ENCODE measurements at places on chromosomes 3 and 15.

- no peak for DNase-seq
Measured at GRCh38 chr3:150889106-150889505, 16.1 kb downstream of the MINDY4B start.

DNA sequence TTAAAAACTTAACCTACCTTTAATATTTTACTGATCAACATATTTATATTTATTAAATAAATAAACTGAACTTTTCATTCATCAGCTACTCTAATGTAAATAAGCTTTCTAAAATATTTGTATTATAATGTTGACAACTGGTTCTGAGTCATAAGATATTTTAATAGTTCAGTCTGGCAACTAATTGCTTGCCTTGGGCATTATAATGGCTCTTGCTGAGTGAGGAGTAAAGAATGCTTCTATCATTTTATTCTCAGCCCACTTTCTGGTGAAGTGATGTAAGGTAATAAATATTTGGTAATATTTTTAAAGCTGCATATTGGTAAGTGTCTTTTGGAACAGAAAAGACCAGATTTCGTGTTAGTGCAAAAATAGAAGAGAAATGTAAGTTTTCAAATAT, 81.5 kb downstream of the DIPK2A start:
- peak; percentile 62 for DNase-seq

DNA sequence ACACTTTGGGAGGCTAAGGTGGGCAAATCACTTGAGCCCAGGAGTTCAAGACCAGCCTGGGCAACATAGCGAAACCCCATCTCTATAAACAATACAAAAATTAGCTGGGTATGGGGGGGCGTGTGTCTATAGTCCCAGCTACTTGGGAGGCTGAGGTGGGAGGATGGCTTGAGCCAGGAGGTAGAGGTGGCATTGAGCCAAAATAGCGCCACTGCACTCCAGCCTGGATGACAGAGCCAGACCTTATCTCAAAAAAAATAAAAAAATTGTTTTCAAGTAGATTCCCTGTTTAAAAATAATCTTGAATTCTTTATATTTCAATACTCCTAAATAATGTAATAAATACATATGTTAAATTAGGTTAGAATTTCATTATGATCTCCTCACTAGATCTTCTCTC, 9.8 kb downstream of the HMCES start:
- no peak for DNase-seq

DNA sequence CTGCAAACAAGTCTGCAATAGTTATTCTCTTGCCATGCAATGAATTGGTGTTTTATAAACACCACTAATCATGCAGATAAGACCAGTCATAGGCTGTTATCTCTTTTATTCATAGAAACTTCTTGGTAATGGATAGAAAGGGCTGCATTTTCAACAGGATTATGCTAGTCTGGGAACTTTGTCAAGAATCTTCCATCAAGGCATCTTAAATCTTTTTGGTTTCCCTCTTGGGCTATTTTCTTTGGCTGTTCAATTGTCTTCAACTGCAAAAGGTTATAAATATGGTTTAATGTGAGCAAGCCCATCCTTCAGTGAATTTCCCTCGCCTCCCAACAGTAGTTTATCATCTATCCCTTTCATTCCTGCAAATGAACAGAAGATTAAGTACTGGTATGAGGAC, 59.0 kb upstream of the MINAR1 start:
- DNase-seq, result no peak

- DNase-seq, result no peak
Measured at GRCh38 chr15:47184003-47184907, 533.0 kb upstream of the SEMA6D start.

- DNase-seq, result no peak
Measured at GRCh38 chr3:186902154-186902553, 28.2 kb upstream of the ST6GAL1 start.

GRCh38 chr3:143358155-143358792, 238.7 kb downstream of the CHST2 start:
- DNase-seq, result no peak

- DNase-seq, result no peak
Measured at GRCh38 chr3:122295266-122296062, 29.6 kb upstream of the CSTA start.

DNA sequence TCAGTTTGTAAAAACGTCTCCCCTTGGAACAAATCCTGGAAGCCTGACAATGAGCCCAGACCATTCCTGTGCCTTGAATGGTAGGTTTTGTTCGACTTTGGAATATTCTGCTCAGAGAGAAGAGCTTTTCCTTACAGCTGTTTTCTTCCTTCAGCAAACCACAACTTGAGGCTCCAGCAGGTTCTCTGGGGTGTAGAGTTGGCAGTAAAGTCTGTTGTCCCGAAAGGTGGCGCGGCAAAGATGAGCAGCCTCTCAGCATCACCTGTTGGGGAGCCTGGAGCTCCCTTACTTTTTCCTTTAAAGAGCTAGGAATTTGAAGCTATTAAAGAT, 65.4 kb downstream of the BOC start:
- no peak for DNase-seq

- no peak for DNase-seq
Measured at GRCh38 chr3:101200461-101200860, 119.9 kb downstream of the IMPG2 start.

- DNase-seq, result no peak
Measured at GRCh38 chr15:82952158-82953081, at the start of gene HOMER2. HOMER2 (minus strand) TSS chr15:82952720; CDS start chr15:82952535, 185 bp downstream.

GRCh38 chr3:13414040-13414729, 5.9 kb downstream of the NUP210 start:
- no peak for DNase-seq

- DNase-seq, result no peak
Measured at GRCh38 chr15:81265256-81265943, 58.5 kb downstream of the STARD5 start.

- DNase-seq, result no peak
Measured at GRCh38 chr15:50055332-50055731, 63.7 kb downstream of the ATP8B4 start.

DNA sequence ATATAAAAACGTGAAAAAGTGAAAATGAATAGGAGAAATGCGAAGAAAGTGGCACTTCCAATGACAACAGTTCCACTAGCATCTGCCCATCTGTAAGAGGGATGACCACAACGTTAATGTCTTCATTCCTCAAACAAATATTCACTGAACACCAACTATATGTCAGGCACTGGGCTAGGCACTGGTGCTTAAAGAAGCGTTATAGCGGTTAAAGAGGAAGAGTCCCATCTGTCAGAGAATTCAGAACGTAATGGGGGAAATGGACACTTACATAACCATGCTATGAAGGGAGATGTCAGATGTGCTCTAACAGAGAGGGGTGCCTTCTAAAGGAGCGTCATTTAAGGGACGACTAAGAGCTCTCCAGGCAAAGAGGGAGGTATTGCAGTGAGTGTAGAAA, 8.2 kb downstream of the RUBCN start:
- no peak for DNase-seq

GRCh38 chr3:29642393-29643033, 361.6 kb downstream of the RBMS3 start:
- peak; percentile 11 for DNase-seq

- DNase-seq, result no peak
Measured at GRCh38 chr3:46353647-46354410, at the start of gene CCR2. CCR2 (plus strand) TSS chr3:46354111; CDS start chr3:46357528, 3,417 bp downstream.

DNA sequence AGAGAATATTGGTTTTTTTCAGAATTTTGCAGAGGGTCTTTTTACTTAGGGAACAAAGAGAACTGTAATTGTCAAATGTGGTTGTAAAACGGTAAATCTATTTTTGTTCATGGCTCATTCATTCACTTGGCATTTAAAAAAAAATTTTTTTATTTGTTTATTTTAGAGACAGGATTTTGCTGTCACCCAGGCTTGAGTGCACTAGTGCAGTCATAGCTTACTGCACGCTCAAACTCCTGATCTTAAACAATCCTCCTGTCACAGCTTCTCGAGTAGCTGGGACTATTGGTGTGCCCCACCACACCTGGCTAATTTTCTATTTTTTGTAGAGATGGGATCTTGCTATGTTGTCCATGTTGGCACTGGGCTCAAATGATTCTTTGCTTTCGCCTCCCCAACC, 301.8 kb downstream of the LPP start:
- DNase-seq, result no peak

DNA sequence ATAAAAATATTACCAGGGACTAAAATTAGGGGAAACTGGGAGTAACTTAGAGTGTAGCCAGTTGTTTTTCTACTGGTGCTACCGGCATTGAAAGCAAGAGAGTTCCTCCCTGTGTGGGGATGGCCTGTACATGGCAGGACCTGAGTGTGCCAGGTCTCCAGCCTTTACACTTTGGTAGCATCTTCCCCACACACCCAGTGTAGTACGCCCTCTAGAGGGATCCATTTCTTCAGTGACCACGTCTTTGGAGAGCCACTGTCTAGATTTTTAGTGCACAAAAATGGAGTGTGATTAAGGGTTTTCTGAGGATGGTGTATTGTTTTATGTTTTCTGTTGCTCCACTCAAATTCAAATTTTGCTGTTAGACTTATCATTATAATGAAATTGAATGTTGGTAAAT, 507.0 kb upstream of the TPRG1 start:
- no peak for DNase-seq

GRCh38 chr3:61628636-61629035, 67.3 kb downstream of the PTPRG start:
- DNase-seq, result no peak

DNA sequence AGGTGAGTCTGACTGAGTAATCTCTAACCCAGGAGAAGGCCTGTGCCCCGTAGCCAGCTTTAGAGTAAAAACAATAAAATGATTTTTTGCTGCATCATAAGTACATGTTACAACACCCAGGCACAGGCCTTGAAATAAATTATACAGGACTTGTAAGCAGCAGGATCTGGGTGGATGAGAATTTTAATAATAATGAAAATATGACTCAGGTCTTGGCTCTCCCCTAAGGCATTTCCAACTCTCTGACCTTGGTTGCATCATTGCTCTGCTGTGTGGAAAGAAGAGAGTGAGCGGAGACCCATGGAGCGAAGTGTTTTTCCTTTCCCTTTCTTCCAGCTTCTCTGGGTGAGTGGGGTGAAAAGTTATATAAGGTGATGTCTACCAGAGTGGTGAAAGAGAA, 44.6 kb downstream of the EOMES start:
- peak; percentile 83 for DNase-seq

DNA sequence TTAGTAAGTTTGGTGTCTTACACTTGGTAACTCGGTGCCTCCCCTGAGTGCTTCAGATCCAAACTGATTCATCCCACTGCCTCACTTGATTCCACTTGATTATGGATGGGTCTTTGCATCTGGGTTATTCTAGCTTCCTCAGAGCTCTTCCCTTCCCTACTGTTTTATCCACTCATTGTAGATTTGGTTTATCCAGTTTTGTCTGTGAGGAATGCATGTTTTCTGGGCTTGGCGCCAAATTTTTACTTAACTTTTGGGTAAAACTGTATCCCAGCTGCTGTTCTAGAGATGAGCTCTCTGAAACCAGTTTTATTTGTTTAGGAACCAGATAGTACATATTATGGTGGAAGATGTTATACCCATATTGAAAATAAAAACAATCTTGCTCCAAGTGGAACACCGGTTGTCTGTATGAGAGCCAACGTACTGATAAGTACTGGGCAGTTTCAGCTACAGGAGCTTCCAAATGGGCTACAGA, 20.9 kb downstream of the RAD54L2 start:
- peak; percentile 49 for DNase-seq

- no peak for DNase-seq
Measured at GRCh38 chr3:138219255-138219654, 32.2 kb downstream of the ARMC8 start.

GRCh38 chr3:90095811-90096210, 988.4 kb downstream of the EPHA3 start:
- no peak for DNase-seq

- DNase-seq, result no peak
Measured at GRCh38 chr15:98651036-98651481, 2.7 kb downstream of the IGF1R start.

- no peak for DNase-seq
Measured at GRCh38 chr3:127834771-127835170, 12.5 kb upstream of the MGLL start.

DNA sequence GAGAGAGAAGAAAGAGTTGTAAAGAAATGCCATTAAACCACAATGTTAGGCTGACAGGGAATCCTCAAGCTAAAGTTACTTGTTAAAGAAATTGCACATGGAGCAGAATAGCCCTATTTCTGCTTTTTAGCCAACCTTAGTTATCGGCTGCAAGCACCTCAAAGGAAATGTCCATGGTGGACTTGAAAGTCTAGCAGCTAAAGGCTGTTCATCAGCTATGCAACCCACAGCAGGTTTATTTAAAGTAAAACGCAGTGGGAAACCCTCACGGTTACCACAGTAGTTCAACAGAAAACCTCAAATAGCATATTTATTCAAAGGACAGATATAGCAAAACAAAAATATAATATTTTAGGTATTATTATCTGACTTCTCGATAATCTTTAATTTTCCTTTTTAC, 967.2 kb downstream of the IGSF11 start:
- no peak for DNase-seq

DNA sequence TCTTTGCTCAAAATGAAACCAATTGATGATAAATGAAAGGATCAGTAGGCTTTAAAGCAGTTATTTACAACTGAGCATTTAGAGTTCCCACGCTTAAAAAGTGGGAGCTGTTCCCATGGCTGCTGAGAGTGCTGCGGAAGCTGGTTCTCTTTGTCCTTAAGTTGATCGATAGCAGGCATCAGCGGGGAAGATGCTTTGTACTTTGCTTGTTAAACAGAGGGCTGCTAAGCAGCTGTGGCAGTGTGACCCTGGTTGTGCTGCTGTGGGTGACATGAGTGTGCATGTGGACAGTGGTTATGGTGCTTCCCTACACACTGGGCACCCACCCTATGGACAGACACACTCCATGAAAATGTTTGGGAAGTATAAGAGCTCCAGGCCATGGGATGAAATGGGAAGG, 96.3 kb downstream of the PTPRG start:
- DNase-seq, result no peak

- DNase-seq, result no peak
Measured at GRCh38 chr3:142886940-142887339, 1.9 kb downstream of the PCOLCE2 start.

DNA sequence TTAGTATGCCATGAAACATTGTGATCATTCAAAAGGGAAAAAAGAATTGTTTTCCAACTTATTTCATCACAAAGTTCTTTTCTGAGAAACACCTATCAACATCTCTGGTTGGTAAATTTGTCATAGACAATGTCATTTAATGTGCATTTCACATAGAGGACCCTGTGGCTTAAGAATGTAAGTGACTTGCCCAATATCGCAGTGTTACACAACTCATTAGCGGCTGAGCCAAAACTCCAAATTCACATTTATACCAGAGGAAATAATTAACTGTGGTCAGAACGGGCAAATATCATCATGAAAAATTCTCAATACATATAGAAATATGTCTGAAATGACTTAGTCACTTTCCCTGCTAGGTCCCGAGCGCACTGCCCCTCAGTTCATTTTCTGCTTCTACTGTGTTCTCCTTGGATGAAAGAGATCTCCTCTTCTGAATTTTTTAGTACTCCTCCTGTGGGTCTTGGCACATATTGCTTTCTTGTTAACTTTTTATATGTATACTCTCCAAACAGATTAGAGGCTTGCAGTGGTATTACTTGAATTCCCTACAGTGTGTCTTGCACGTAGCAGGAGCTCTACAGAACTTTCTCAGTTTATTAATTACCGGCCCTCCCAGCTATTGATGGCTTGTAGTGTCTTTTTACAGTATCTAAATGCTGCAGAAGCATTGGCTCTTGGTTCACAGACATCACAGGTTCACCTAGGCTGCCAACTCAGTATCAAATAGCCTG, 33.1 kb downstream of the PTX3 start:
- DNase-seq, result no peak

Data from amniotic stem cell (primary cell).